A172 (cell line): ENCODE measurements at places on chromosomes 11 and 22. TPM values are rescaled to one million over a fixed set of nuclear protein-coding genes. Genes with fewer than 3 reads are reported as not detected.

DNA sequence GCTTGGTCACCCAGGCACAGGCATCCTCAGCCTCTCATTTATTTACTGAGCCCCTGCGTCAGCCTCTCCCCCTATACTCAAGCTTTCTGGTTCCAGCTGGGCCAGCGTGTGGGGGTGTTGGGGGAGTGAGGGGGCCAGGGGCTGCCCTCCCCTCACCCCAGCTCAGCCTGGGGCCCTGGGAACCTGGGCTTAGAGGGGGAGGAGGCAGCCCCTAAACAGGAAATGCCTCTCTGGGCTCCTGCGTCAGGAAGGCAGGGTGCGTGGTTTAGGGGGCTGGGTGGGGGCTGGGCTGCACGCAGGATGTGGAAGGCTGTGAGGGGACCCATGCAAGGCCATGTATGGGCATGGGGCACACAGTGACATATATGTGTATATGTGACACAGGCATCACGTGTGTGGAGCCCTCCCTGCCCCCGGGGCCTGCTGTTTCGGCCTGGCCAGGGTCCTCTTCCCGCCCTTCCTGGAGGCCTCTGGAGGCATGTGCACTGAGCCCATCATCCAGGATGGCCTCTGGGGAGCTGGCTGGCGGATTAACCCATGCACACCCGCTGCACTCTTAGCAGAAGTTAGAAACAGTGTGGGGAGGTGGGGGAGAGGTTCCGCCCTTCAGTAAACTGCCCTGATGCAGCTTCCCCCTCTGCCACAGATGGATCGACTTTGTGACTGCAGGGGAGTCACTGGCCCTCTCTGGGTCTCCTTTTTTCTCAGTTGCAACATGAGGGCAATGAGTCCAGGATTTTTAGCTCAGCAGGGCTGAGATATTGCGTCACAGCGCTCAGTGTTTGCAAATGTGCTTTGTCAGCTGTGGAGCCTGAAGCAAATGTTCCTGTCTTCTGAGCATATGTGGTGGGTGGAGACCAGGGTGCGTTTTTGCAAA lies 1.1 kb upstream of the CD248 start:
- DNase-seq = no peak

SHANK2 gene
- total RNA-seq = 0.02 TPM in 2 replicates

GRCh38 chr22:41805639-41806038 lies 5.2 kb downstream of the CCDC134 start:
- DNase-seq = no peak

NAT10 gene
- 32.6 and 34.3 TPM in 2 replicates for total RNA-seq

DNA sequence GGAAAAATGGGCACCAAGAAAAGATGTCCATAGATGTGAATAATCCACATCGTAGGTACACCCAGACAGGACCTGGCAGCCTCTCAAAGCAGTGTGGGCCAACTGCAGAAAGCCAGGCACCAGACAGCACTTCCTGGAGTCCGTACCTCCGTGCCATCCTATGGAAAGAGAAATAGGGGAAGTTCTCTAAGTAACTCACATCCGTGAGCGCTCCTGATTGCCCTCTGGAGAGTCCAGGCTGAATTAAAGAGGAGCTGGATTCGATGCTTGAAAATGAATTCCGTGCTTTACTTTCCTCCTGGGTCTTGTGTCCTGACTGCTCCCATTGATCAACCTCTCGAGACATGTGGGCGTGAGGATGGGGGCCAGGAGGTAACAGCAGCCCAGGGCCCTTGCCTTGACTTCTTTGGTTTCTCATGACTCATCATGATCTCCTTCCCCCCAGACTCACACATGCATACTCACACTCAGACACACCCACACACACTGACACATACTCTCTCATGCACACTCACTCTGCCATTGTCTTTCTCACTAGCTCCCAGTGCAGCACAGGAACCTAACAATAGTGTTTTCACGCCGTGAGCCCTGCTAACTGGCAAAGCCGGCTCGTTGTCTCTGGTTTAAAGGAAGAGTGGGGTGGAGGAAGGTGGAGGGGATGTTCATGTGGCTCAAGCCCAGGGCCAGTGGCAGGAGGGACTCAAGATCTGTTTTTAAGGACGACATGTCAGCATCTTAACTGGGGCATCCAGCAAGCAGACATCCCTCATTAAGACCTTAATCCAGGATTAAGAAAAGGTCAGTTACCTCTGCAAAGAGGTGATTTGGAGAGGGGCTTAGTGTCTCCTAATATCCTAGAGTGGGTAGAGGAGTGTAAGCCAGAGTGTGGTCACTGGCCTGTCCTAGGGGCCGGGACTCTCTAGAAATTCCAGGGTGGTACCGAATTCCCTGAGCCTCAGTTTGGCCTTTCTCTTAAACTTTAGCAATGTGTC lies 104.2 kb downstream of the SCN3B start:
- no peak for DNase-seq

RIMBP3B gene
- 0.02 and 0.65 TPM in 2 replicates for total RNA-seq

DNA sequence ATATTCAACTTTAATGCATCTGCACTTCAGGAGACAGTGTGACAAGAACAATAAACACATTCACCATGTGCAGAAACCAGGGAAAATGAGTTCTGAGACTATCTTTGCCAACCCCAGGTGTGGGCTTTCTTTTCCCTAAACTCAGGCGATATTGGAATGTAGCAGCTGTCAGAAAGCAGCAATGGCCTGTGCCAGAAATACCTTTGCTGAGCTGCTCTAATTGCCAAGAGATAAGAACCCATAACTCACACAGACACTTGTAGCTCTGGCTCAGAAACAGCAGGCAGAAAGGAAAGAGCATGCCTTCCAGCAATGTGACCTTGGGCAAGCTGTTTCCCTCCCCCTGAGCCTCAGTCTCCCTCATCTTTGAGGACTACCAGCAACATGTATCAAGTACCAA lies 77.6 kb downstream of the PLEKHA7 start:
- DNase-seq = peak; percentile 59

SCO2 gene
- total RNA-seq = 8.0 and 9.5 TPM in 2 replicates

ADM2 gene
- not detected in 2 replicates for total RNA-seq

NELL1 gene
- not detected in 2 replicates for total RNA-seq

PICALM gene
- total RNA-seq = 182 and 196 TPM in 2 replicates

TSPAN32 gene
- total RNA-seq = 13.3 and 16.9 TPM in 2 replicates

DNA sequence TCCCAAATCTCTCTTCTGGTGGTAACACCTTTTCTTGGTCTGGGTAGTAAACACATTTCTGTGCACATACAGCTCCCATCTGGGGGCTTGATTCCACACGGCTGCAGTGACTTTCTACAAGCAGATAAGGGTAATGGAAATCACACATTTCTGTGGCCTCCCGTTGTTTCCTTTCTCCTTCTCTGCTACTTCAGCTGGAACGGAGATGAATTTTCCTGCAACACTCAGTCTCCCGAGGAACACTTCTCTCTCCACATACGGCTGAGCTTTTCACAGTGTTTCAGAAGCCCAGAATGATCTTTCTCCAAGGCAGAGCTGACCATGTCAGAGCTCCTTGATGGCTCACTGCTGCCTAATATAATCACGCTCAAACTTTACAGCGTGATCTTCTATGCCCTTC lies 364.3 kb upstream of the NARS2 start:
- no peak for DNase-seq

COMT gene
- 91.9 and 130 TPM in 2 replicates for total RNA-seq

GRCh38 chr11:96317571-96317970 lies 25.4 kb downstream of the MAML2 start:
- DNase-seq = no peak

DNA sequence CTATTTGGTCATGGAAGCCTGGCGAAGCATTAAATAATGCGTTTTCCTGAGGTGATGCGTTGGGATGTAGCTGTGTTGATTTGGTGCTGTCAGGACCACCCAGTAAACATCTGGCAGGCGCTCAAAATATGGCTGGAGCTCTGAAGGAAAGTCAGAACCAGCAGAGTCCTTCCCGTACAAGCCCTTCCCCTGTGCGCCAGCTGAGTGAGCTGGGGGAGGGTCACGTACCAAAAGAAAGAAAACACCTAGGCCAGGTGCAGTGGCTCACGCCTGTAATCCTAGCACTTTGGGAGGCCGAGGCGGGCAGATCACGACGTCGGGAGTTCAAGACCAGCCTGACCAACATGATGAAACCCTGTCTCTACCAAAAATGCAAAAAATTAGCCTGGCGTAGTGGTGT lies 55.6 kb upstream of the CECR2 start:
- DNase-seq = no peak

DNA sequence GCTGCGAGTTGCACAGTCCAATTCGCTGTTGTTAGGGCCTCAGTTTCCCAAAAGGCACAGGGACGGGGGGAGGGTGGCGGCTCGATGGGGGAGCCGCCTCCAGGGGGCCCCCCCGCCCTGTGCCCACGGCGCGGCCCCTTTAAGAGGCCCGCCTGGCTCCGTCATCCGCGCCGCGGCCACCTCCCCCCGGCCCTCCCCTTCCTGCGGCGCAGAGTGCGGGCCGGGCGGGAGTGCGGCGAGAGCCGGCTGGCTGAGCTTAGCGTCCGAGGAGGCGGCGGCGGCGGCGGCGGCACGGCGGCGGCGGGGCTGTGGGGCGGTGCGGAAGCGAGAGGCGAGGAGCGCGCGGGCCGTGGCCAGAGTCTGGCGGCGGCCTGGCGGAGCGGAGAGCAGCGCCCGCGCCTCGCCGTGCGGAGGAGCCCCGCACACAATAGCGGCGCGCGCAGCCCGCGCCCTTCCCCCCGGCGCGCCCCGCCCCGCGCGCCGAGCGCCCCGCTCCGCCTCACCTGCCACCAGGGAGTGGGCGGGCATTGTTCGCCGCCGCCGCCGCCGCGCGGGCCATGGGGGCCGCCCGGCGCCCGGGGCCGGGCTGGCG lies at the start of gene BCR:
Gene BCR, plus strand, starts transcription at position 209 of the 592 bp plus-strand sequence. CDS start 452 bp downstream, outside the sequence.
- DNase-seq = no peak

LINC01488 gene
- total RNA-seq = not detected in 2 replicates

GRCh38 chr11:127334466-127334865 lies 333.9 kb upstream of the KIRREL3 start:
- no peak for DNase-seq

CELSR1 gene
- 16.7 and 19.6 TPM in 2 replicates for total RNA-seq

DNA sequence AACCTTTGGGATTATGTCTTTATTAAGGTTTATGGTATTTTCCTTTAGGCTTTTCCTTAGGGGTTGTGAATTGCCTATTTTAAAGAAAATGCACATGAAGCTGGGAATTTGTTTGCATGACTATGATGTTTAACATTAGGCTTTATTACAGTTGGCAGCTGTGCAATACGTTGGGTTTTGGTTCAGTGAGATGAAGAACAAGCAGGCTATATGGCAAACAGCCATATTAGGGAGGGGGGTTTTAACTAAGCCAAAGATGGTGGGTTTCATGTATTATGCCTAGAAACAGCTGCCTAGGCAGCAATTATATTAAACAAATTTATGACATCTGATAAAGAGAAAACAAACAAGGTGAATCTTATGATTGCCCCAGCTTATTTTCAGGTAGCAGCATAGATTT lies 880.8 kb downstream of the FAM181B start:
- no peak for DNase-seq

DNA sequence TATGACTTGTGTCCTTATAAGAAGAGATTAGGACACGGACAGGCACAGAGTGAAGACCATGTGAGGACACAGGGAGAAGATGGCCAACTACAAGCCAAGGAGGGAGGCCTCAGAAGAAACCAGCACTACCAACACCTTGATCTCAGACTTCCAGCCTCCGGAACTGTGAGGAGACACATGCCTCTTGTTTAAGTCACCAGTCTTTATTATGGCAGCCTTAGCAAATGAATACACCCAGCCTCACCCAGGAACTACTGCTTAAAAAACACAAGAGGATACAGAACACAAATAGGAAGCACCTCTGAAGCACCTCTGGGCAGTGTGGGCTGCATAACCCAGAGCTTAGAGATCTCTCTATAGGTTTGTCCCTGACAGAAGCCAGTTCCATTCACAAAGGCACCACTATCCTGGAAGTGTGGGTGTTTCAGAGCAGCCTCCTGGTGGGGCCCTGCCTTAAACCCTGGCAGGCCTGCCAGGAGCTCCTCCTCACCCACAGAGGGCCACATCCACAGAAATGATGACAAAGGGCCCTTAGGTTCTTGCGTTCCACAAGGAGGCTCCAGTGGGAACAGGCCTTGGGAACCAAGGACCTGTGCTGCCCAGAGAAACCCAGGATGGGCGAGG lies 58.8 kb downstream of the CHRDL2 start:
- DNase-seq = peak; percentile 9

DNA sequence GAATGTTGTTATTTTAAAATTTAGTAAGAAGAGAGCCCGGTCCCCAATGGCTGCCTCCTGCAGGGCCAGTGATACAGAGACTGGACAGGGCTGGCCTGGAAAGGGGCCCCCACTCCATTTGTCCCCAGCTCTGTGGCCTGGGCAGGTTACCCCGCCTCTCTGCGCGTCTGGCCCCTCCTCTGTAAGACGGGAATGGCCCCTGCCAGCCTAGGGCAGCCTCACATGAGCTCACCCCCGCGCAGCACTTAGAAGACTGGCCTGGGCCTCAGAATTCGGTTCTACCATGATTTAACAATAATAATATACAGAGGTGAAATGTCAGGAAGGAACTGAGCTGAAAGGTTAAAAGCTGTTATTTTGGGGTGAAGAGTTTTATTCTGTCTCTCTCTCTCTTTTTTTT lies 1.3 kb downstream of the APOBEC3G start:
- no peak for DNase-seq

- DNase-seq = no peak
These were observed 2.5 kb downstream of the OSBPL5 start for GRCh38 chr11:3162410-3163240.

- DNase-seq = no peak
These were observed 5.2 kb downstream of the GRIK4 start for GRCh38 chr11:120516461-120517389.

DNA sequence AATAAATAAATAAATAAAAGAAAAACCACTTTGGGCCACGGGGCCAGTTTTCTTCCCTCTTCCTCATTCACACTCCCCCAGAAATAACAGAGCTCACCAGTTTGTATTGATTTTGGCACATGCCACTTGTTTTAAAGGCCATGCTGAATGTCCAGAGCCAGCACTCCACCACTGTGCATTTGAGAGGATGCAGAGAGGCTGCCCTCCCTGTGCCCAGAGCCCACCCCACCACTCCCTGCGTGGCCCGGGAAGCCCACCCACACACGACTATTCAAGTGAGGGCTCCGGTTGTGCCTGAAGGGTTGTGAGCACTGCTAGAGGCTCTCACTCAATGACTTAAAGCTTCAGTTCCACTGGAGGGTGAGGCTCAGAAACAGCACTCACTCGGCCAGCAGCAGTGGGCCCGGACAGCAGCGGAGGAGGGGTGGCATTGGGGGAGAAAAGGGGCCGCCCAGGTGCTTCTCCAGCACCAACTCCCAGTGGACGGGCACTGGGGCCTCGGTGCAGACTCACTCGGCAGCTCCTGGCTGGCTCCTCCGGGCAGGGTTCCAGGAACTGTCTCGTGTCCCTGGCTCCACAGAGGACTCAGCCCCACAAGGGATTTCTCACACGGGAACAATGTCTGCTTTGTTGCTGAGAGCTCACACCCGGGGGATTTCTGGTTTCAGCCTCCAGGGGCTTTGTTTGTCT lies 112.7 kb downstream of the SHANK2 start:
- DNase-seq = no peak

DNA sequence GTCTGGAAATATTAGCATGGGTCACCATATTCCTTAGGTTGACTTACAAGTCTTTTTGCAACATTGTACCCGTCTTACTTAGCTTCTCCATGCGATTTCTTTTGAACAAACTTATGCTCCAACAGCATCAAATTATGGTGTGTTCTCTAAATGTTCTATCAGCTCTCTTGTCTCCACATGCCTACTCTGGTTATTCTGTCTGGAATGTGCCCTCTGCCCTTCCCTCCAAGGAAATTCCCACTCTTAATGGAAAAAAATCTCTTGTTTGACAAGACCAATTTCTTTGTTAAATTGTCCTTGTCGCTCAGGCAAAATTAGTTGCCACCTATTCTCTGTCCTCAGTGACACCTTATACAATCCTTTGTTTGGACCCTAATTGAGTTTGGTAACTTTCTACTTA lies 522.8 kb upstream of the LUZP2 start:
- DNase-seq = no peak

- no peak for DNase-seq
These were observed 12.2 kb upstream of the TPP1 start for GRCh38 chr11:6631361-6631890.

PGGHG gene
- total RNA-seq = 13.0 and 14.2 TPM in 2 replicates

- DNase-seq = no peak
These were observed 25.5 kb downstream of the RTN4R start for GRCh38 chr22:20242393-20243175.
